ENCODE measurements at places on chromosomes 1 and 21. TPM values are rescaled to one million over a fixed set of nuclear protein-coding genes. Genes with fewer than 3 reads are reported as not detected.

- DNase-seq, result peak; percentile 30
Observed at GRCh38 chr1:56287721-56288120, 291.6 kb downstream of the PLPP3 start.

Gene OR2L5
- not detected for total RNA-seq

DNA sequence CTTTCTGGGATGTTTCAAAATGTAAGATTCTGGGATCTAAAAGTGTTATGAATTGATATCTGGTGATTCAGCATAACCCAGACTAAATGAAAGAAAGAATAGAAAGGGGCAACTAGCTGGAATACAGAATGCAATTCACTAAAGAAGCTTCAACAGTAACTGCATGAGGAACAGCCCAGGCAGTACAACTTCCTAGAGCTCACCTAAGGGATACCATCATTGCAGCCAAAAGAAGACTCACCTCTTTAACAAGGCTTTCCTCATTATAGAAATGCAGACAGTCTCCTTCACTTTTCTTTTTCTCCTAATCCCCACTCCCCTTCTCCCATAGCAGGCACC is 6.3 kb downstream of the RGS5 start:
- no peak for DNase-seq

DNA sequence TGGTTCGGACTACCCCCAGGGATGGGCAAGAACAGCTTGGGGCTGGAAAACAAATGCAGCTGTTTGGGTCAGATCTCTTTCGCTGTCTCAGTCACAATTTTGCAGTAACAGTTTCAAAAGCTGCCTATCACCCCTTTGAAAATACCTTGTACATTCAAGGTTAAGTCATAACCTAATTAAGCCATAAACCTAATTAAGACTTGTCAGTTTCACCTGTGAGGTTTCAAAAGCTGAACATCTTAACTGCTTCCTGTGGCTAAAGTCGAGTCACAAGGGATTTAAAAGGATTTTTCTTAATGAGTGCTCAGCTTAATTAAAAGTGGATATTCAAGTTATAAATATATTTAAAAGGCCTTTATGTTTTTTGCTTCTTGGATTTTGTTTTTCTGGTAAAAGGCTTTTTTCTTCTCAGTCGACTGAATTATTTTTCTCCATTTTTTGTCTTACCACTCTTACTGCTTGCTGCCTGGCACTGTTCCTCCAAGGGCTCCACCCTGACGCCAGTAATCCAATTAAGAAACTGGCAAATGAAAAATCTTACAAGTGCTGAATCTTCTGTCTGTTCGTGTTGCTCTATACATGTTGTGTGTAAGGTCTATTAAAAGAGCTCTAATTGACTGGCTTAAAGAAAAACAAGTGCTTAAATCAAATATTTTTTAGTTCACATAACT is 31.3 kb downstream of the CBR1 start:
- no peak for DNase-seq

DNA sequence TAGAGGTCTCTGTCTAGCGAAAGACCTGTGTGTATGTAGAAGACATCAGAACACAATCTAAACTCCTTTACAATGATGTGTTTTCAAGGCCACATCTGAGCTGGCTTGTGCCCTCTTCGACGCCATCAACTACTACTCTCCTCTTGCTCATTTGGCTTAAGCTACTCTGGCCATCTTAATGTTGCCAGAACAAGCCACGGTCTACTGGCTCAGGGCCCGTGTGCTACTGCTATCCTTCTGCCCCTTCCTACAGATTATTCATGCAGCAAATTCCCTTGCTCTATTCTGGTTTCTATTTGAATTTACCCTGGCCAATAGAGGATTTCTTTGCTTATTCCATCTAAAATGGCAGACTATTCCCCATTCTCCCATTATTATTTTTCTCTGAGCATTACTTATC is 121.7 kb downstream of the ZZZ3 start:
- DNase-seq, result no peak

Gene PER3
- 9.5 TPM for total RNA-seq

Gene C1orf167
- 1.3 TPM for total RNA-seq

GRCh38 chr21:28781602-28782276 is 210.9 kb downstream of the LTN1 start:
- no peak for DNase-seq

GRCh38 chr21:34962586-34963222 is 86.4 kb downstream of the RUNX1 start:
- DNase-seq, result no peak

DNA sequence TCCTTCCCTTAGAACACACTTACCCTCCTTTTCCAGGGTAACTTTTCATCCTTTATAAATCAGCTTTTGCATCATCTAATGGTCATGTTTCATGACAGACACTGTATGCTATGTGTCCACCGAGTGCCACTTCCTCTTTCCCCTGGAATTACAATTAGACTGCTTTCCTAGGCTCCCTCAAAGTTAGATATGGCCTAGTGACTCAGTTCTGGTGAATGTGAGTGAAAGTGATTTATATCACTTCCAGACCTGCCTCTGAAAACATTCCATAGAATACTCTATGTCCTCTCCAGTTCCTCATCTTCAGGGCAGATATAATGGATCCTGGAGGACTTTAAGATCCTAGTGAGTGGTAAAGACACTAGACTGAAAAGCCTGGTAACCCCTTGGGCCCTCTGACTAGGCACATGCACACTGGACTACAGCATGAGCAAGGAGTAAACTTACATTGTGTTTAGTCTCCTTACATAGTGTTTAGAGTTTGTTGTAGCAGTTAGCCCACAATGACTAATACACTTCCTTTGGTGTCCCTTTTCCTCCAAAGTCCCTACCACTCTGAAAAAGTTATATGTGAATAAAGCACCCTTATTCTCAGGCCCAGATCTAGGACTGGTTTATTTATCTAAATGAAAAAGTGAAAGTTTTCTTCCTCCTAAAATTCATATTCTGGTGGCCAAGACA is 59.3 kb downstream of the GPR88 start:
- DNase-seq, result no peak

- no peak for DNase-seq
Observed at GRCh38 chr1:201636097-201636496, 97.2 kb downstream of the NAV1 start.

Gene NCAM2
- 7.1 TPM for total RNA-seq

GRCh38 chr1:229664133-229664689 is 38.2 kb downstream of the URB2 start:
- DNase-seq, result peak; percentile 71

Gene CCDC17
- total RNA-seq, result not detected

- DNase-seq, result no peak
Observed at GRCh38 chr1:175922254-175922881, 179.0 kb upstream of the TNR start.

- no peak for DNase-seq
Observed at GRCh38 chr1:21058035-21058793, 118.5 kb downstream of the EIF4G3 start.

DNA sequence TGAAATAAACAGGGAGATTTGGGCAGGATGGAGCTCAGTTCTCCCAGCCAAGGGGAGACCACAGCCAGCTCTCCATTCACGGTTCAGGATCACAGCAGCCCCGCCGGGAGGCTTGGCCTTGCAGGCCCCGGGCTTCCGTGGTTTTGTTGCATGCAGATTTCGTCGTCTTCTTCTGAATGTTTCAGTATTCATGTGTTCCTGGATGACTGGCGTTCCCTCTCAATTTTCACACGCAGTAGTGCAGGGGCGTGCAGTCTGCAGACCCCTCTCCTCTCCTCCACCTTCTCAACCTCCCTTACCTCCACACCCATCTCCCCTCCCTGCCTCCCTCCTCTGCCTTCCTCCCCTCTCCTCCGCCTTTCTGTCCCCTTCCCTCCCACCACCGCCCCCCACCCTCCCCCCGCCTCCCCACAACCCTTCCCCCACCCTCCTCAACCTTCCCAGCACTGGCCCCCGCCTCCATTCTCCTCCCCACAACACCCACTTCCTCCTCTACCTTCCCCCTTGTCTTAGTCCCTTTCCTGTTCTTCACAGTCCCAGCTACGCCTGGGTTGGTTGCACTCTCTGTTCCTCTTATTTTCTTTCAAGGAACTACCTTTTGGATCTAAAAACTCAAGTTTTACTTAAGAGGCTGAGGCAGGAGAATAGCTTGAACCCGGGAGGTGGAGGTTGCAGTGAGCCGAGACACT is 8.4 kb upstream of the SLC19A1 start:
- DNase-seq, result no peak

DNA sequence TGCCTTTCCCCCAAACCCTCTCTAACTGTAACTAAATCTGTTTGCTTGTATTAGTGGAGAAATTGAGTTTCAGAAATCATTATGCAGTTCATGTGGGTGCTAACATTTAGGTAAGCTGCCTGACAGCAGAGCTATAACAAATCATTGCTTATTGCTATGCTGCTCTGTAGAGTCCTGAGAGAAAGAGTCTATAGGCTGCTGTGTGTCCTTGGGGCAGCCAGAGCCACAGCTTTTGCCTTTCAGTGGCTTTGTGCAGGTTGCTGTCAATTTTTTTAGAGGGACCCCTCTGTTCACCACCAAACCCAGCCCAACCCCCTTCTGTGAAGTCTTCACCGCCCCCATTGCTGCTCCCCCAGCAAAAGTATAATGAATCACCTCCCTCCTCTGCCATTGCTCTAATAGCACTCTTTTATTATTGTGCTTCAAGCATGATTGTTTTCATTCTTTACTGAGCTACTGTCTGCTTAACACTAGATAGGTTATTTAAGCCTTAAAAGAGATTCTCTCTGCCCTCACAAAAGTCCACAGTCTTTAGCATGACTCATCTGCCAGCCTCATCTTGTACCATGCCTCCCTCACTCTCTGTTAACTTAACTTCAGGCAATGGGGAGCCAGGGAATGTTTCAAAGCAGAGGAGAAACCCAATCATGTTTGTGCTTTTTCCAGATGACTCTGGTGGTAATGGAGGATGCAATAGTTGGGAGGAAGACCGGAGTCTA is 38.6 kb downstream of the DIRAS3 start:
- no peak for DNase-seq

Gene CHI3L1
- total RNA-seq, result 1.3 TPM

GRCh38 chr1:202323731-202324130 is 18.0 kb downstream of the UBE2T start:
- DNase-seq, result no peak

DNA sequence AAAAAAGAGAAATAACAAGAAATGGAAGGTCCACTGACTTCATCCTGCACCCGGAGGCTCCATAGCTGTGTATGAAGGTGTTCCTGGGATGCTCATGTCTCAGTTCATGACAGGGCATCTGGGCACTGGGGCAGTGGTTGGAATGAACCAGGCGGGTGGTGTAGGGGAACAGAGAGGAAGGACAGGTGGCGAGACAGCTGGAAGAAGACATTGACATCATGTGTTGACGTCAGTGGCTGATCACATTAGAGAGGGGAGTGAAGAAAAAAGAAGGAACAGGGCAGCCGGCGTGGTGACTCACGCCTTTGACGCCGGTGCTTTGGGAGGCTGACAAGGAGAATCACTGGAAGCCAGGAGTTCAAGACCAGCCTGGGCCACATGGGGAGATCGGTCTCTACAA is 50.1 kb downstream of the HUNK start:
- peak; percentile 58 for DNase-seq

Gene FCGR2B
- 1.6 TPM for total RNA-seq

DNA sequence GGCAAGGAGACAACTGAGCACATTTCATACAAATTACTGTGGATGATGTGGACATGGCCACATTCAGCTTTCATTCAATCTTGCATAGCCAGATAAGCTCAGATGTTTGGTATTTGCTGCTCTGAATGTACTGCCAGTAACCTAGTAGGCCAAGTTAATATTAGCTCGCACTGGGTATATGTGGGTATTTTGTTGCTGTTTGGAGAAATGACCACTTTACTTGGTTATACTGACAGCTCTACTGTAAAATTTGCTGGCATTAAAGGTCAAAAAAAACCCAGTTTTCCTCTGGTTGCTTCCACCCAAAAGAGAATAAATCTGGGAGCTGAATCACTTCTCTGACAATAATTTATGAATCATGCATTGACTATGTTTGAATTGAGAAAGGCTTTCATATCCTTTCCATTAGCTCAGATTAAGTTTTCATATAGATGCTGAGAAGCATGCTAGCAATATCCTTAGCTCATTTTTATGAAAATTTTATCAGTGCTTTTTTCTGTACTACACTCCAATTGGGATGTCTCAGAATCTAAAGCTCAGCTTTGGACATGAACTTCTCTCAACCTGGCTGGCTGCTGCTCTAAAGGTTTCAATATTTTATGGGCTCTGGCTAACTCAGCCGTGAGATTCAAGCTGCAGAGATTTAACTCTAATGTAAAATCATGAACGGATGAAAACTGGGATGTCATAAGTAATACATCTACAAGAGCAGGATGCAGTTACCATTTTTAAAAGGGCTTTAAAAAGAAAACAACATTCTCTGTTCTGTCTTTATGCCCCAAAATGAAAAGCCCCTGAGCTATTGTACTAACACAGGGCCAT is 330.0 kb downstream of the BARHL2 start:
- peak; percentile 13 for DNase-seq

Gene TOMM20
- 95.4 TPM for total RNA-seq

GRCh38 chr1:68016381-68016780 is 34.0 kb downstream of the DIRAS3 start:
- peak; percentile 4 for DNase-seq

Gene KRTAP19-6
- total RNA-seq, result not detected

DNA sequence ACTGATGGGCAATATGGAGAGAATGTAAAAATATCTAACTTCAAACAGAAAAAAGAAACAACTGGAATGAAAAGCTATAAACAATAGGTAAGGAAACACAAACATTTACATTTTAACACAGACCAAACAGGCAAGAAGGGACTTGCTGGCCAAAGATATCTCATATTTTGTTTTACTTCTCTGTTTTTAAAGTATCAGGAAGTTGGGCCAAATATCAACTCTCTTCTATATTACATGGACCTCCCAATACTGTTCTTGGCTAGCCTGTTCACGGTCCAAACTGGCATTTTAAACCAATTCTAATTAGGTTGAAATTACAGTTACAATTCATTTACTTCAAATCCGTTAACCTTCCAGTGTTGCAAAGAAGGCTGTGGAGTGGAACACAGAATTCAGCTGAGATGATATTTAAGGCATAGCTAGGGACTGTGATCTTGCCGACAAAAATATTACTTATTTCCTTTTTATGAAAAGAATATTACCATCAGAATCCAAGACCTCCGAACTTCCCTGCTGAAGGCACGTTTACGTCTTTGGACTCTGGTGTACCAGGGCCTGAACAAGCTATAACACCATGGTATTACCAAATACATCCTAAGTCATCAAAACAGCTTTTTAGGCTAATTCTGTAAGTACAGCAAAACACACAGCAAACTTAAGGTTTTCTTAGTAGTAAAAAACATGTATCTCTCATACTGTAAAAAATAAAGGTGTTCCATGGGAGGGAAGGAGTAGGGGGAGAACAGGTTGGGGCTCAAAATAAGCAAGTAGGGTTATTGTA is 165.4 kb downstream of the RUNX1 start:
- no peak for DNase-seq

DNA sequence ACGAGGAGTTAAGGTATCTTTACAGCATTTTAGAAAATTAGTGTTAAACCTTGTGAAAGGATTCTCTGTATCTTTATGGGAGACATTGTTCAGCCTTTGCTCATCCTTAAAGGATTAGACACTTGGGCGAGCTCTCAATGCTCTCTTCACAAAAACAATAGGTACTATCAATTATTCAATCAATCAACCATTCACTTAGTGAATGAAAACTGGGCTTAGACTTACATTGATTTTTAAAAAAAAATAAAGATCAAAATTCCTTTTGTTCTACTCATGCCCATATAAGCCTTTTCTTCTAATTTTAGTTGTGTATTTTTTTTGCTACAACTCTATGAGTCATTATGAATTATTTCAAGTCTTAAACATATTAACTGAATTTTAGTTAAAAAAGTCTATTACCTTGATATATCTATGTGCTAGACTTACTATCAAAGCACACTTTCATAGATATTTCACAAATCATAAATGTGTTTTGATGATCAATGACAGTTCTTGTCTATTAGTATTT is 181.2 kb downstream of the DPYD start:
- DNase-seq, result no peak

GRCh38 chr1:83500987-83501591 is 497.8 kb downstream of the TTLL7 start:
- DNase-seq, result no peak
